ENCODE measurements at places on chromosomes 4 and X. TPM values are rescaled to one million over a fixed set of nuclear protein-coding genes. Genes with fewer than 3 reads are reported as not detected.

DNA sequence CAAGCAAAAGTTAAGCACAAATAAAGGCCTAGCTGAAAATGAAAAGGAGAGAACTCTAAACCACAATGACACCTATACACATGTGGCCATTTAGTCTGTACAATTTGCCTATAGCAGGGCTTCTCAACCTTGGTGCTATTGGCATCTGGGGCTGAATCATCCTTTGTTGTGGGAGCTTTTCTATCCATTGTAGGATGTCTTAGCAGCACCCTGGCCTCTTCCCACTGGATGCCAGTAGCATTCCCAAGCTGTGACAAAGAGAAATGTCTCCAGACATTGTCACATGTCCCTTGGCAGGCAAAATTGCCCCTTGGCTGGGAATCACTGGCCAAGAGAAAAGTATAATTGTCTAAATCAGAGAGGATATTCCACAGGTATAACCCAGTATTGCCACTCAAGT lies 13.5 kb upstream of the PRPS2 start:
- DNase-seq, result no peak

KLHL5 gene
- total RNA-seq, result 18.6 TPM

DNA sequence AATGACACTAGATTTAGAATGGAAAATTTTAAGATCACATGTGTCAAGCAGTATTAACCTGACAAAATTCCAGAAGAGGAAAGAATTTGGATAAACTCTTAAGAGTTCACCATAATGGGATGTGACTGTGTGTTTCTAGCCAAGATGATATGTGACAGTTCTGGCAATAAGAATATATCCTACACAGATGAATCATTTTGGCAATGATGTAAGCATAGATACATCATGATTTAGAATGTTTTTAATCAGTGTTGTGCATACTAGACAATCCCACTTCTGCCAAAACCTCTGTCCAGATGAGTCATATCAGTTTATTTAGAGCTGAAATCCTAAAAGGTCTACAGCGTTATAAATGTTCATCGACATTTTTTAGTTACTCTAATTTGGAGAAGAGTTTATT lies 48.8 kb downstream of the PTCHD1 start:
- no peak for DNase-seq

DNA sequence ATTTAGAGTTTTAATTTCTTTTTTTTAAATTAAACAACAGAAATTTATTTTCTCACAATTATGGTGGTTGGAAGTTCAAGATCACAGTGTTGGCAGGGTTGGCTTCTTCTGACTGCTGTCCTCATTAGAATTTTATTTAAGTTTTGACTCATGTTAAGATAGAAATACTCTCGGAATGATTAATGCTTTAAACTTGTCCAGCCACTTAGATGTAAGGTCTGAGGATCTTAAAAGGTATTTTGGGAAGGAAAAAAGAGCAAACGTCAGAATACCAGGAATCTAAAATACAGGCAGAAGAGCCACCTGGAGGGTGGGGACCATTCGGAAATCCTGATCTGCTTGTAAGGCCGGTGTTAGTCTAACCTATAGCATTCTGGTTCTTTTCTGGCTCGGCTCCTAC lies 423.0 kb upstream of the MAGEB2 start:
- no peak for DNase-seq

DNA sequence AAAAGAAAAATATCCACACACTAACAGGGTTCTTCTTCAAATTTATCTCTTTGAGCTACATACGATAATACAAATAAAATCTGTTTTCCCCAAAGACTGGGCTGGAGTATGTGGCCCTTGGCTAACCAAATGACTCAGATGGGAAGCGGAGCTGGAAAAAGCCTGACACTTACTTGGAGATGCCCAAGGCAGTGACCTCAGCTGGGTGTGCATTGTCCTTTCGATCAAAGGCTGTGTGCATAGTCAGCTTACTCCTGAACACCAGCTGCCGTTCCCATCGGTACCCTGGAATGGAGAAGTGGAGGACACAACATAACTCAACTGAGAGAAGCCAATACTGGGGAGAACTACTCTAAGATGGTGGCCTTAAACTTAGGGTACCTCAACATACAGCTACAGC lies 95.1 kb downstream of the CDS1 start:
- no peak for DNase-seq

DNA sequence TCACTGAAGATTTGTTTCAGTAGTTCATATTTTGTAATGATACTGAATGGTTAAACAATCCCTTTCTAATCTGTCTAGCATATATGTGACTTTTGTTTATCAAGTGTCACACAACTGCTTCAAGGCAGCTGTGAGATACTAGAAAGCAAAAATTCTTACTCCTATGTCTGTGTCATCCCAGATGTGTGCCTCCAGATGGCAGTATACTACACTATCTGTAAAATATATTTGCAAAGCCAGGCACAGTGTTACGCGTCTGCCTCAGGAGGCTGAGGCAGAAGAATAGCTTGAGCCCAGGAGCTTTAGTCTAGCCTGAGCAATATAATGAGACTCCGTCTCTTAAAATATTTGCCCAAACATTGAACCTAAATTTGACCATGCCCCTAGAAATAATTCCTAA lies 4.0 kb downstream of the NUDT10 start:
- peak; percentile 53 for DNase-seq

TMEM150C gene
- total RNA-seq, result not detected

- no peak for DNase-seq
Observed at GRCh38 chr4:130486186-130486585, 1390.2 kb downstream of the C4orf33 start.

- DNase-seq, result no peak
Observed at GRCh38 chr4:105014635-105015034, 132.0 kb upstream of the TET2 start.

NAA10 gene
- total RNA-seq, result 42.0 TPM

DNA sequence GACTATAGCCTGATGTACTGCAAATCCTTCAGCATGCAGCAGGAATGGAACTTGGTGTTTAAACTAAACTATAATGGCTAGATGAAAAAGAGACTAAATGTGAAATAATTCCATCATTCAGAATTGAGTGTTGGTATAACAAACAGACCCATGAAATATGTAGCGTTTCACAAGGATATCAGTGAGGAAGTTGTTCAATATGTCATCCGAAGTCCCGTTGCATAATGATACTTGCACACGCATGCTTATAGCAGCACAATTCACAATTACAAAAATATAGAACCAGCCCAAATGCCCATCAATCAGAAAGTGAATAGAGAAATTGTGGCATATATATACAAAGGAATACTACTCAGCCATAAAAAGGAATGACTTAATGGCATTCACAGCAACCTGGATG lies 20.4 kb downstream of the MECP2 start:
- no peak for DNase-seq

CXCL5 gene
- total RNA-seq, result not detected

GRCh38 chr4:56611501-56611900 lies 69.6 kb downstream of the HOPX start:
- no peak for DNase-seq

GRCh38 chr4:120314969-120315368 lies 248.3 kb upstream of the MAD2L1 start:
- DNase-seq, result no peak

- no peak for DNase-seq
Observed at GRCh38 chr4:170111546-170111945, 21.8 kb upstream of the AADAT start.

HPSE gene
- total RNA-seq, result 1.5 TPM

- peak; percentile 61 for DNase-seq
Observed at GRCh38 chrX:71606536-71607216, 11.6 kb downstream of the CXCR3 start.

GRCh38 chrX:13283512-13283911 lies 36.3 kb downstream of the ATXN3L start:
- no peak for DNase-seq

GRCh38 chr4:7647600-7648543 lies 213.1 kb upstream of the PSAPL1 start:
- DNase-seq, result peak; percentile 76

DNA sequence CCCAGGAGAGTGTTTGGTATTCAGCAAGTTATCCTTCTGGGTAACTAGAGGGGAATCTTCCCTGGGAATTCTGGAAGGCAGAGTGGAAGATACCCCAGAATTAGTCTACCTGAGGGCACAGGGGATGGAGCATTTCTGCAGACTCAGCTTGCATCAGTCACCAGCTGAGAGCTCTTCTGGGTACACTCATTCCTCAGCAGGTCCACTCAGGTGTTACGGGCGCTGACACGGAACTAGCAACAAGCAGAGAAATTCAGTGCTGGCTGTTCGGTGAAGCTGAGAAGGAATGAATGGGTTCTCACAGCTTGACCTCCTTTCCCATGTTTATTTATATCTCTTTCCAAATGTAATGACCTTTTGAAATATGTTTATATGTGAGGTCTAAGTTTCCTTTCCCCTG lies 106.0 kb upstream of the PNPLA4 start:
- no peak for DNase-seq

GRCh38 chr4:175048906-175049305 lies 130.7 kb downstream of the ADAM29 start:
- no peak for DNase-seq

SPATA18 gene
- total RNA-seq, result not detected

- no peak for DNase-seq
Observed at GRCh38 chr4:82898322-82899243, 2.0 kb upstream of the THAP9 start.

DNA sequence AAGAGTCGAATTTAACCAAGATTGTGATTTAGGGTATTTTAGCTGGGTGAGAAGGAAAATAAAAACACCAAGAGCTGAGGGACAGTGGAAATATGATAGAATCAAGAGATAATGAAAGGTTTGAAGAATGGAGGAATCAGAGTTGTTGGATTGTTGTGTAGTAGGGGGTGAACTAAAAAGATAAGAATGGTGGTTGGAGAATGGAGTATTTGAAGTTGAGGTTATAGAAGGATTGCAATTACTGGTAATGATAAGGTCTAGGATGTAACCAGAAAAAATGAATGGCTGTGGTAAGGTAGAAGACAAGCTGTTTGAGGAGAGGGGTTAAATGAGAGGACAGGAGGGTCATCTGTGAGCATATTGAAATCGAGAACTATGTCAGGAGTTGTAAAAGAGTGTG lies 4.5 kb downstream of the ABCE1 start:
- no peak for DNase-seq

DNA sequence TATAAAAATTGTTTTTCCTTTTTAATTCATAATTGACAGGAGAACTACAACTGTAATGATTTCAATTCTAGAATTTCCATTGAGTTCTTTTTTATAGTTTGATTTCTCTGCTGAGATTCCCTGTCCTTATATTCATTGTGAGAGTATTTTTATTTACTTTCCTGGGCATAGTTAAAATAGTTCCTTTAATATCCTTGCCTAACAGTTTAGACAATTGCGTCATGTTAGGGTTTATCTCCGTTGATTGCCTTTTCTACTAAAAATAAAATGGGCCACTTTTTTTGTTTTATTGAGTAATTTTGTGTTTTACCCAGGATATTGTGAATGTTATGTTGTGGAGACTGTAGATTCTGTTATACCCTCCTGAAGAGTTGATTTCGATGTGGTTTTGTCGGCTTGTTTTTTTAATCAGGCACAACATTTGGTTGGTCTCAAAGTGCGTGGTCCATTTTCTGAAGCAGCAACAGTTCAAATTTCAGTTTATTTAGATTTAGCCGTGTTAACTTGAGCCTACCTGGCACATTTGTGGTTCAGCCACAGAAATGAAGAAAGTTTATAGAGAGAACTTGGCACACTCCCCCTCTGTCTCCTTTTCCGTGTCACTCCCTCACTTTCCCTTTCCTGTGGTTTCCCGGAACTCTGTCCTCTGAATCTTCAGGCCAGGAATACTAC lies 16.0 kb upstream of the PRRG1 start:
- no peak for DNase-seq

DNA sequence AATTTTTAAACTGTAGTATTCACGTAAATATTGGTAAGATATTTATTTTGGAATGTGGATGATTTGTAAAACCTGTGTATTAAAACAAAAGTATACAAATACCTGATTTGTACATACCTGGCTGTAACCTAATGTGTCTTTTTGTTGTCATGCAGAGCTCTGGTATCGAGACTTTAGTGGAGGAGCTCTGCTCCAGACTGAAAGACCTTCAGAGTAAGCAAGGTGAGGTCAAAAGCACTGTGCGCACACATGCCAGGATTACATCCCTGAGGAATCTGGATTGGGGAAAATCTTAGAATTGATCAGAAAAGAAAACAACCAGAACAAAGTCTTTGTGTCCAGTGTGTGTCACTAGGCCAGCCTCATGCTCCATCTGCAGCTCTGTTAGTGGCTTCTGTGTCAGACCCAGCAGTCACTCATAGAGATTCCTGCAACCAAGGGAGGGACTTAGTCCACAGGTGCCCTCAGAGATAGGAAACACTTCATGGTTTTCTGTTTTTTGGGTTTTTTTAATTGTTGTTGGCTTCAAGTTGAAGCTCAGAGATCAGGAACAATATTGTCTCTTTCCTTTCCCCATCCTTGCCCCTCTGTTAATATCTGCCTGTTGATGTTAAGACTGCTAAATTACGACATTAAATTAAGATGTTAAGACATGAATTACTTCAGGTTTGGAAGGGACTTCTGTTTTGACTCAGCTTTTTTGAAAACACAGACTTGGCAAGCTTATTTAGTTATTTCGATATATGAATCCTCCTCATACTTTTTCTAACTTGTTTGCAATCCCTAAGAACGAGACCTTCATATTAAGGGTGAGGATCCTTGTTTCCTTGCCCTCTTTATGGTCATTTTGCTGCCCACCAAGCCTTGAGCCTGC lies 52.4 kb upstream of the TBC1D14 start:
- DNase-seq, result no peak

HSFX1 gene
- total RNA-seq, result 0.30 TPM

DNA sequence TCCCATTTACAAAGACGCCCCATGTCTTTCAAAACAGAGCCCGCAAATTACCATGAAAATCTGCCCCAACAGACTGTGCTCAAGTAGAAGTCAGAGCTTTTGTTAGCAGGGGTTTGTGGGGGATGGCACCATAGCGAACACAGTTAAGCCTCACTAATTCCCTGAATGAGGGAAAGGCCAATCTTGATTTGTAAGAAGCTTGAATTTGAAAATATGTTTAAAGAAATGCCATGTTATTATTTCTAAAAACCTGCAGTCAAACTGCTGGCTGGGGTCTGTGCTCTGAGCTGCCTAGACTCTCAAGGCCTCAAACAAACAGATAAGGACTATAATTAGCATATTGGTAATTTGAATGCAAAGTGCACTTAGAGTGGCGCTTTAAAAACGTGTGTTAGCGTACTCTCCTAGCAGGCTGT lies 9.4 kb upstream of the PAK3 start:
- no peak for DNase-seq

GRCh38 chrX:103475381-103475780 lies 43.9 kb downstream of the RAB40A start:
- DNase-seq, result no peak

COX18 gene
- 5.2 TPM for total RNA-seq

All from CD4-positive, alpha-beta T cell (primary cell).